ENCODE measurements at places on chromosomes 3 and 15.

DNA sequence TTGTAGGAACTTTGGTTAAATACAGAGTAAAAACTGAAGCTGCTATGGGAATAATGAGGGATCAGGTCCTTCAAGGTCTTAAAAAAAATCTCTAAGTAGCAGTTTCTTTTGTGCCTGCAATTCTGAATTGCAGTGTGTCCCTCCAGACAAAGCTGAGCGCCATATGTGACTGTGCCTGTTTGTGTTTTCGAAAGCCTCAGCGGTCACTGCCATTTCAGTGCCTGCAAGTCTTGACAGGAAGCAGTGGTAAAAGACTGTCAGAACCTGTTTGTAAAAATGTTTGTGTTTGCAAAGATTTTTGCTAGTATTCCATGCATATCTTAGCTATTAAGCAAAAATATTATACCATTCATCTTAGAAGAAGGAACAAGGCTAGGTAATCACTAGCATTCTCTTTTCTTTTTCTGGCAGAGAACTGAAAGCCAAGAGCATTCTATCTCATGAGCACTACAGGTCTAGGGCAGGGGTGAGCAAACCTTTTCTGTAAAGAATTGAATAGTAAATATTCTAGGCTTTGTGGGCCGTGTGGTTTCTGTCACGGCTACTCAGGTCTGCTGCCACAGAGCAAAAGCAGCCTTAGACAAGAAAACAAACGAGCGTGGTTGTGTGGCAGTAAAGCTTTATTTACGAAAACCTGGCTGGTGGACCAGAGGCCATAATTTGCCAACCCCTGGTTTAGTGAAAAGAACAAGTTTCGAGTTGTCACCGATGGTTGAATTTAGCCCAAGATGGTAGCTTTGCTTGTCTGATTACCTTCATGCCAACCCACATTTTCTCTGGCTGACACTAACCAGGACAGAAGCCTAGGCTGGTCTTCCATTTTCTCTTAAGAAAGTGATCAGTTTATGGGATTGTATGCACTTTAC, 134.4 kb downstream of the CACNA1D start:
- no peak for DNase-seq

- DNase-seq, result no peak
These were observed 72.6 kb downstream of the NPTN start for GRCh38 chr15:73560501-73561117.

DNA sequence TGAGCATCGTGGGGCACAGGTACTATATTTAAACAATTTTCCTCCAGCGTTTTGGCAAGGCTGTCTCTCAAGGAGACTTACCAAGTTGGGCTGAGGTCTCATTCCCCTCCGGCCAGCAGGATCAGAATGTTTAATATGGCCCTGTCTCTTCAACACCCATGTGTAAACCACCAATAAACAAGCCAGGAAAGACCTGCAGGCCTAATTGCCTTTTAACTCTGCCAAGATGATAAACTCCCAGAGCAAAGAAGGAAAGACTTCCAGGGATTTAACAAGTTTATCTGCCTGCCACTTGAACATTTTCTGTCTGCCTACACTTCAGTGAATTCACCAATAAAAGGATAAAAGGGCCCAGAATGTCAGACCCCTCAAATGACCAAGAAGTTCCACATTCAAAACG, 130.3 kb upstream of the WNT5A start:
- no peak for DNase-seq

- no peak for DNase-seq
These were observed 682.1 kb downstream of the MECOM start for GRCh38 chr3:168981396-168981795.

GRCh38 chr3:47001731-47002170, 22.3 kb downstream of the NBEAL2 start:
- no peak for DNase-seq

DNA sequence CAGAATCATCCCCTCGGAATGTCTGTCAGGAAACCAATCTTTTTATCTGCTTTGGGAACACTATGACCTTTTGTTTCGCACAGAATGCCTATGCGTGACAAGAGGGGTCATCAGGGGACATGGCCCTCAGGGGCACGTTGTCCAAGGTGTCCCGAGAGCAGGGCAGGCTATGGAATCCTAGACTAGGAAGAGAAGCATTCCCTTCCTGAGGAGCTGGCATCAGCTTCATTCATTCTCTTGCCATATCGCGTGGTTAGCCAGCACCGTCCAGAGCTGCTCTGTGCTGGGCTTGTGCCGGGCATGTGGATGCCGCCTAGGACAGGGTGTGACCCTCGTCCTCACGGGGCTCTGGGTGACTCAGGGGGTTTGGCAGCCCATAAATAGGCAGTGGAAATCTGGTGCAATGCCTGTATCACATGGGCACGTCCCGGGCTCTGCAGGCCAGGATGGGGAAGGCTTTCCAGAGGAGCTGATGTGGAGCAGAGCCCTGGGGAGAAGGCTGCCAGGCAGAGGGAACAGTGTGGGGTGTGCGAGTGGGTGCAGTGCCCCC, 117.8 kb downstream of the TMEM266 start:
- no peak for DNase-seq

- no peak for DNase-seq
These were observed 76.4 kb upstream of the SLC4A7 start for GRCh38 chr3:27560484-27561056.

DNA sequence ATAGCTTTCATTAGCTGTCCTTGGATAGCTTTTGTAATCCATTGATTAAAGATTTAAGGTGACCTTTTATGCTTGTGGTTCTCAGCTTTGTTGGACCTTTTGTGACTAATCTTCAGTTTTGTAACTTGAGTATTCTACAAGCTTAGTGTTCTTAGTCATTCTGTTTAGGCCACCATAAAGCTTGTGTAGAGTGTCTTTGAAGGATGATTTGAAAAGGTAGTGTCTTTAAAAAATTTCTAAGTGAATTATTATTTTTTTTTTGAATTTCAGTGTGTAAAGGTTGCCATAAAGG, 7.5 kb downstream of the MORF4L1 start:
- DNase-seq, result no peak

DNA sequence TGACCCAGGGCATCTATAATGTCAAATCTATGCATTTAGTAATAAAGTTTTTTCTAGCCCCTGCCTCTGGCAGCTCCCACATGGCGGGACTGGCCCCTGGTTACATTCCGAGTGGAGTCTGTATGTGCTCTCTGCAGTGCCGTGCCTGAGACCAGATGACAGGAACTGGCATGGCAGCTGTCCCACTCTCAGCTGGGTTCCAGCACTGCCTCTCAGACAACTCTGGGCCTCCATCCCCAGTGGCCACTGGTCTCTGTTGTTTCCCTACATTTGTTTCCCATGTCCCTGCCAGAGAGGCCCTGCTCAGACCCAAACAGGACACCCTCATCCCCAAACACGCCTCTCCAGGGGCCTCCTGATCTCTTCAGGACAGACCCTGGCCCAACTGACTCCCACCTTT, 109.3 kb downstream of the OCA2 start:
- DNase-seq, result no peak

DNA sequence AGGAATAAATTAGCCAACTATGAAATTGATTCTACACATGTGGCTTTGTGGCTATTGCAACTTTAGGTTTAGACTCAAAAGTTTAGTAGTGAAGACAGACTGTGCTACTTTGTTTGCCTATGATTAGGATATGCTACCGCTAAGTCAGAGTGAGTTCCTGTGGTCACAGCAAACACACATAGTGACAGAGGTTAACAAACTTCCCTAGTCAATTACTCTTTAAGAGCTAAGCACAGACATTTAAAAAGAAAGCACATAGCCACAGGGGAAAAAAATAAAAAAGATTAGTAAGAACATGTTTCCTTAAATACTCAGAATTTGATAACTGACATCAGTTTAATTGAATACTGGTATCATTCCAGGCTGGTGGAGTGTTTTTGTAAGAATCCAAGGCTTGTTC, 207.1 kb downstream of the GBE1 start:
- no peak for DNase-seq

GRCh38 chr15:24955531-24955921, 739 bp downstream of the SNRPN start:
- DNase-seq, result no peak

Measured in activated naive CD8-positive, alpha-beta T cell treated with anti-CD3 and anti-CD28 coated beads, Interleukin-2, amount 50 U/mL, for 16 hours (primary cell).